ENCODE measurements at places on chromosomes 1 and 21.

- peak; percentile 77 for DNase-seq
Observed at GRCh38 chr1:79006564-79006963, at the start of gene ADGRL4. ADGRL4 (minus strand) TSS chr1:79006730; CDS start chr1:79006654, 76 bp downstream.

DNA sequence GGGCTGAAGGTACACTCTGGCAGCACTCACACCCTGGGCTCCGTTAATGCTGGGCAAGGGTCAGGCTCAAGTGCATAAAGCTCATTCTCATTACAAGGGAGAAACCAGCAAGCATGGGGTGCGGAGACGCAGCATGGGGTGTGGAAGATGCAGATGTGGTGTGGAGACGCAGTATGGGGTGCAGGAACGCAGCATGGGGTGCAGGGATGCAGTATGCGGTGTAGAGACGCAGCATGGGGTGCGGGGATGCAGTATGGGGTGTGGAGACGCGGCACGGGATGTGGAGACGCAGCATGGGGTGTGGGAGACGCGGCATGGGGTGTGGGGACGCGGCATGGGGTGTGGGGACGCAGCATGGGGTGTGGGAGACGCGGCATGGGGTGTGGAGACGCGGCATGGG is 390.7 kb downstream of the NPHP4 start:
- no peak for DNase-seq

GRCh38 chr1:96095849-96096612 is 625.6 kb upstream of the PTBP2 start:
- no peak for DNase-seq

DNA sequence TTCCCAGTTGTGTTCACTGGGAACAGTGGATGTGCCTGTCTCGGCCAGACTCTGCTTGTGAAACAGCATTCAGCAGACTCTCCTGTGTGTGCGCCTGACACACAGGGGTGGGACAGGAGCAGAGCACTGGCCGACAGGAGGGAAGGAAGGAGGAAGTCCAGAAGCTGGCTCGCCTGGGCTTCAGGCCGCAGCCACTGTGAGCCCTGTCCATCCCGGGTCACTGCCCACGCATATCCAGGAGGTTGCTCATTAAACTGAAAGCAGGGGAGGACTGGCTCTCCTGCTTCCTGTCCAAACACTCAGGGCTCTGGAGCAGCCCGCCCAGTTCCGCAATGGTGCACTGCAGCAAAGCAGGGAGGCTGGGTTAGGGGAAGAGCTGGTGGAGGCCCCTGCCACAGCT is 218.7 kb upstream of the VAMP3 start:
- peak; percentile 71 for DNase-seq

DNA sequence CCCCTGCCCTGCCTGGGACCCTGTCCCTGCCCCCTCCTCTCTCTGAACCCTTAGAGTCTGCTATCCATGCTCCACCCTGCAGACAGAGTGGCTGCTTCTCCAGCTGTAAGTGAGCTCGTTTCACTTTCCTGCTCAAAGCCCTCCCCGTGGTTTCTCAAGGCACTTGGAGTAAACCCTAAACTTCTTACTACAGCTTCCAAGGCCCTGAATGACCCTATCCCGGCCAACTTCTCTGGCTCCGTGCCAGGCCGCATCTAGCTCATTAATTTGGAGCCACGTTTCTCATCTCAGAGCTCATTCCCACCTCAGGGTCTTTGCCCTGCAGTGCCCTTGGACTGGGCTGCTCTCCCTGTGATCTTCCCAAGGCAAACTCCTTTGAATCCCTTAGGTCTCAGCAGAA is 235.1 kb upstream of the RUNX1 start:
- DNase-seq = peak; percentile 81

- no peak for DNase-seq
Observed at GRCh38 chr1:177065430-177065829, 99.1 kb downstream of the ASTN1 start.

GRCh38 chr1:22043198-22043769 is 9.2 kb upstream of the CDC42 start:
- DNase-seq = no peak

DNA sequence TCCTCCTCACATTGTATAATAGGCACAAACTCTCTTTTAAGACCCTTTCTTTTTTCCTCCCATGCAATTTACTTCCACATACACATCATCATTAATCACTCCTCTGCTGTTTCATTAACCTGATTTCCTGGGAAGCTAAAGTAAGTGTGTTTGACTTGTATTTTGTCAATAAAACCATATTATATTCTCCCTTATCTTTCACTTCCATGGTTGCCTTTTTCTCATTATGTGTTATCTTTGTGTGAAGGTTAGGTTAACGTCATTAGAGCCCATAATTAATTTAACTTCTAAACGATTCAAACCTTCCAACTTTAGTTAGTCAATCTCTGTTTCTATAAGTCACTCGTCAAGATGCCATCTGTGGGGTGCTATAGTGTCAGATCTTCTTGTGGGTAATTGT is 313.0 kb downstream of the PAPPA2 start:
- no peak for DNase-seq

- no peak for DNase-seq
Observed at GRCh38 chr1:18549906-18550305, 69.2 kb downstream of the KLHDC7A start.

- no peak for DNase-seq
Observed at GRCh38 chr1:31568895-31569595, 7.3 kb upstream of the TINAGL1 start.

GRCh38 chr1:115624859-115625258 is 16.9 kb upstream of the VANGL1 start:
- DNase-seq = no peak

GRCh38 chr1:203649551-203649998 is 22.9 kb downstream of the ATP2B4 start:
- no peak for DNase-seq

DNA sequence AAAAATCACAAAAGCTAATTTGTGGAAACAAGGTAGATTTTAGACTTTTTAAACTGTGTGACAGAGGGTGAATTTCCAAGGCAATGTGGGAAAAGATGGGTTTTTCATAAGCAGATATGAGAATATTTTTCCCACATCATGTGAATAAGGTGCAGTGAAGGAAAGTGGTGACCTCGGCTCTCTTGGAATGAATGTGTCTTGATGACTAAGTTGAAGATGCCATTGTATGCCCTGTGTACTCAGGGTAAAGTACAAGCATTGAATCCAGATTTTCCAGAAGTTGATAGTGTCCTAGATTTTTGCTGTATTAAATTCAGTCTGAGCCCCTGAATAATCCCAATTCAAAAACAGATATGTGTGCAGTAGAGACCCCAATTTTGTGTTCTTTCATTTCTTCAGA is 442.6 kb upstream of the ADGRL2 start:
- DNase-seq = no peak

DNA sequence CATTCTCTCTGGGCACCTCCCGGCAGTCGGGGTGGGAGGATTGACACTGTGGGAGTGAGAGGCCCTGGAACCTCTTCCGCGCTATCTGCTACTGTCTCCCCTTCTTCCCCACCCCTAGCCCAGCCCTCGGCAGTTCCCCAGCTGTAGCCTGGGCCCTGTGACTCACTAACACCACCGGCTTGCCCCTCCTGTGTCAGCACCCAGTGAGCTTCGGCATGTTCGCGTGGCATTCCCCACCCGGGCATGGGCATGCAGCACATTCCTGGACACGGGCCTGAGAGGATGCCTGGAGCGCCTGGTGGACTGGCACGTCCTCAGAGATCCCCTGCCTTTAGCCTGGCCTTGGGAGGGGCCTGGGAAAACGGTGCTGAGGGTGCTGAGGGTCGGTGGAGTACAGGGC is 1.3 kb downstream of the CDK18 start:
- DNase-seq = peak; percentile 92

DNA sequence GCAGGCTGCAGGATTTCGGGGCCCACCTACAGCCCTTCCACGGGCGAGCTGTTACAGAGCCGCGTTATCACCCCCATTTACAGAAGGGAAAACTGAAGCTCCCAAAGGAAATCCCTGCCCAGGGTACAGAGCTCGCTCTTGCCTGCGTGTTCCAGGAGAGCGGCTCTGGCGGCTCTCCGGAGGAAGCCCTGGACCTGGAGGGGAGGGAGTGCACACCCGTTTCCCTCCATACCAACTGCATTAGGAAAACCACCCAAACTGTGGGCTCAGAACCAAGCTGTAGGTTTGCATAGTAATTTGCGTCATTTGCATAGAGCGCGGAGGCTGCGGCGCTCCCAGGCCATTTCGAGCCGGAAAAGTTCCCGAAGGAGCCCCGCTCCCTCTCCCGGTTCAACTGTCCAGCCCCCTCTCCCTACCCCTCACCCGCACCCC is 24.7 kb upstream of the ADGRB2 start:
- no peak for DNase-seq

GRCh38 chr1:218686258-218686657 is 341.1 kb downstream of the TGFB2 start:
- no peak for DNase-seq

DNA sequence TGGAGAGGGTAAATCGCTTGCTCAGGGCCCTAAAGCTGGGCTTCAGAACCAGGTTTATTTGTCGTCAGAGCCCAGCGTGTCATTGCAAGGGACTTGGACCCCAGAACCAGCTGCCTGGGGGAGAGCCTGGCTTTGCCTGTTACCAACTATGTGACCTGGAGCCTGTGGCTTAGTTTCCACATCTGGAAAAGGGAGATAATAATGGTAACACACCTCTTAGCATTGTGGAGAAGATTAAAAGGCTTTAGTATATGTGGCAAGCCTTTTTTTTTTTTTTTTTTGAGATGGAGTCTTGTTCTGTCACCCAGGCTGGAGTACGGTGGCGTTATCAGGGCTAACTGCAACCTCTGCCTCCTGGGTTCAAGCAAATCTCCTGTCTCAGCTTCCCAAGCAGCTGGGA is 12.5 kb downstream of the CD52 start:
- no peak for DNase-seq

DNA sequence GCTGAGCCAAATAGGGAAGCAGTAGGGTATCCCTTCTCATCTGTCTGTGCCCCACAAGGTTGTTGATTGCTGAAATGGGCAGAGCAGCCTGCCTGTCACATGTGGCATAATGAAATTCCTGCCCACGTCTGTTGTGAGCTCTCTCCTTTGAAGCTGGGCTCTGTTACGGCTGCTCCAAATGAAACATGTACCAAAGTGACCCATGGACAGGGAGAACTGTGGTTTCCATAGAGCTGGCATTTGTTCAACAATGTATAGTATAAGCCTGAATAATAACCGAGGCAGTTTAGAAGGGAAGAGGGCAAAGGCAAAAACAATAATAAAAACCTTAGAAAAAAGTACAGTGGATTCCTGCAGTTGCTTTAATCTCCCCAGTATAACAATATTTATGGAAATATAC is 149.7 kb downstream of the LYPLAL1 start:
- DNase-seq = no peak

DNA sequence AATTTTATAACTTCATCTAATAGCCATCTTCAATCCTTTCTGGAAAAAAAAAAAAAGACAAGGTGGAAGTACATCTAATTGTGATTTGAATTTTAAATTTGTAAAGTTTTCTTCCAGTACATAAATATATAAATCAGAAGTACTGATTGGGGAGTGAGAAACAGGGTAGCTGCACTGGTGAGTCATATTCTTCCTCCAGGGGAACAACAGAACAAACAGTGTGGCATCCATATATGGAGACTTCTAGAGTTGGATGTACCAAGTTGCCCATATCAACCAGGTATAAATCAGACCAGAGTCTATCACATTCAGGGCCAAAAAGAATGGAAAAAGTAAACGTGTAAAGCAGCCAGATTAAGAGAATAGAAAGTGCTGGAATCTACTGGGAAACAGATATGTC is 66.0 kb upstream of the NRIP1 start:
- DNase-seq = no peak

GRCh38 chr1:230261928-230262650 is 164.0 kb downstream of the PGBD5 start:
- no peak for DNase-seq

Measured in aorta (tissue), 5 donors.